ENCODE measurements at places on chromosomes 13 and 19.

- no peak for DNase-seq
These were observed 5.7 kb downstream of the LENG1 start for GRCh38 chr19:54153731-54154326.

GRCh38 chr19:49988433-49988832 is 27.5 kb upstream of the SIGLEC11 start:
- no peak for DNase-seq

DNA sequence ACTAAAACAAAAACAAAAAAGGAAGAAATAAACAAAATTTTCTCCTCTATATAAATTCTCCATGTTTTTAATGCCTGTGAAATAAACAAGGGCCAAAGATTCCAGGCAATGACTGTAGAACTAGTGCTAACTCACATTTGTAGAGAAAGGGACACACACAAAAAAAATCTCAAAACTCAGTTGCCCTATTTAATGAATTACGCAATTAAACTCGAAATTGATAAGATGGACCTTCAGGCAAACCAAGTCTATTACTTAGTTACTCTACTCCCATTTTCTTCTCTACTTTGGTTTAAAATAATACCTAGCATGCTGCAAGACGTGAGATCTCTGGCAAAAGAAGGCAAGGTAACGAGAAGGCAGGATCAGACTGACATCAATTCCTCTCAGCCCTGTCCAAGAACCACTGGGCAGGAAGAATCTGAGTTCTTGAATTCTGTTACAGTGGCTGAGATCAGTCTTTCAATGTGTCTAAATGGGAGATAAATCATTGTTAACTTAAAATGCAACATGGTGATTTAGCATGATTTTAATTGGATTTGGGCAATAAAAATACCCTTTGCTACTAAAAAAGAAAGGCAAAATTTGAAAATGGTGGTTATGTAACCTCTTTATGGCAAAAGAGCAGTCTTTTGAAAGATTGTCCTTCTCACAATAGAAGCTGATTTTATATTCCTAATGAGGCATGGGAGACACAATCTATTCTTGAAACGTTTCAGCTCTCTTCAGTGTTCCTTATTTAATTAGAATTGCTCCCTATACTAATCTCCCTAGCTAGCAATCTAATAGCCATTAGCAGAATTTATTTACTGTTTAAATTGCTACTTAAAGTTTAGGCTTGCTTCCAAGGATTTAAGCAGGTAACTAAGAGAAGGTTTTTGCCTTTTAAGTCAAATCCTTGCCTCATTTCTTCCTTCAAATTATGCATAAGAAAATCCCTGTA is 25.9 kb downstream of the SPRY2 start:
- no peak for DNase-seq

DNA sequence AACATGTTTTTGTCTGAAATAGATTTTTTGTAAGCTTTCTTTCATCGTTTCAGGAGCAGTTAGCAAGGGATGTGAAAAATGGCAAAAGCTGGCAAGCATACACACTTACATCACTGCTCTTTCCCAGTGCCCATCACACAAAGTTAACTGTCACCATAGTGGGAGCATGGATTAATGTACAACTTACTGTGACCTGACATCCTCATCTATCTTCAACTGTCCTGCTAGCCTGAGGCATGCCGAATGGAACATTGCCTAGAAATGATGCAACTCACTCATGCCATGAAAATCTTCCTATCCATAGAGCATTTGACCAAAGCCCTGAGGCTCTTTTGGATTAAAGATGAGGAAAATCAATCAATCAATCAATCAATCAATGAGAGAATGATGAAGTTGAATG is 491.7 kb upstream of the SLC10A2 start:
- DNase-seq, result no peak
